Stimulated activated CD4-positive, alpha-beta T cell treated with anti-CD3 and anti-CD28 coated beads, Interleukin-12 subunit alpha, Interleukin-12 subunit beta, amount 100 ng/mL, for 48 hours (primary cell): ENCODE measurements at places on chromosomes 13 and 19.
A peak's percentile ranks its signal among the peaks of the same experiment; 100 is the strongest.

GRCh38 chr13:19645000-19645399 lies 11.5 kb downstream of the MPHOSPH8 start:
- no peak for DNase-seq

DNA sequence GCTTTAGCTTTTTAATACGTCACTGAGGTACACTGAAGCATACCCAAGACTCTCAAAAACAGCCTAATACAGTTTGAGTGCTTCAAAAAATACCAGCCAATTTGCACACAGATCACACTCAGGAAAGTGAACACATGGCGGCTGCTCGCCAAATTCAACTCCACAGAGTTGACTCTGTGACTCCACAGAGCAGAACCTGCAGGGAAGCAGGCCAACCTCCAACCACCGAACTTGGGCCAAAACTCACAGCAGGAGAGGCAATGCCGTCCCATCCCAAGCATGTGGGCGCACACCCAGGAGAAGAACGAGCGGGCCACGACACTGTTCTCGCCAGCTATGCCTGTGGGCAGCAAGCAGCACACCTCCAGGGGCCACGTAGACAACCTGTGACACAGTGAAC lies 21.1 kb downstream of the ELL start:
- DNase-seq = no peak

- peak; percentile 78 for DNase-seq
Observed at GRCh38 chr19:55088543-55089341, 13.1 kb downstream of the EPS8L1 start.

DNA sequence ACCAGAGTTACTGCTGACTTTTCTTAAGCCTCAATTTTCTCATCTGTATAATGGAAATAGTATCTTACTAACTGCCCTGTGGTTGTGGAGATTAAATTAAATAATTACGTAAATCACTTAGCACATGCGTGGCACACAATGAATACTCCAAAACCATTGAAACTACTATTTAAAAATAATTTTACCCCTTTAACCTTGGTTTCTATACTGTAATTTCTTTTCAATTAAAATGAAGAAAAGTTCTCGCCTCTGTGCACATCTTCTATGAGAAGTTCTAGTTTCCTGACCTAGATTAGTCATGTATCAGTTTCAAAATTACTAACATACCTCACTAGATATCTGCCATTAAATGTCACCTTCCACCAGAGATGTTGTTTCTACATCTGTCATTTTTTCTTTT lies 5.7 kb downstream of the SLITRK1 start:
- no peak for DNase-seq

GRCh38 chr19:11626252-11626651 lies 29.0 kb downstream of the ZNF627 start:
- DNase-seq = no peak

- no peak for DNase-seq
Observed at GRCh38 chr19:35882114-35882832, 13.9 kb downstream of the APLP1 start.

- no peak for DNase-seq
Observed at GRCh38 chr19:35313587-35313986, 15.4 kb upstream of the CD22 start.

DNA sequence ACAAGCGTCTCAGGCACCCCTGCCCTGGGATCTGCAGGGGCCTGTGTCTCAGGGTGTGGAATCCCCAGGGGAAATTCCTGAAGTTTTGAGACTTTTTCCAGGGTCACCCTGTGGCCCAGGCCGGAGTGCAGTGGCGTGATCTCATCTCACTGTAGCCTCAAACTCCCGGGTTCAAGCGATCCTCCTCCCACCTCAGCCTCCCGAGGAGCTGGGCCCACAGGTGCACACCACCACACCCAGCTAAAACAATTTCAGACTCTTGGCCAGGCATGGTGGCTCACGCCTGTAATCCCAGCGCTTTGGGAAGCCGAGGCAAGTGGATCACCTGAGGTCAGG lies 4.0 kb downstream of the CAPN12 start:
- DNase-seq = no peak

DNA sequence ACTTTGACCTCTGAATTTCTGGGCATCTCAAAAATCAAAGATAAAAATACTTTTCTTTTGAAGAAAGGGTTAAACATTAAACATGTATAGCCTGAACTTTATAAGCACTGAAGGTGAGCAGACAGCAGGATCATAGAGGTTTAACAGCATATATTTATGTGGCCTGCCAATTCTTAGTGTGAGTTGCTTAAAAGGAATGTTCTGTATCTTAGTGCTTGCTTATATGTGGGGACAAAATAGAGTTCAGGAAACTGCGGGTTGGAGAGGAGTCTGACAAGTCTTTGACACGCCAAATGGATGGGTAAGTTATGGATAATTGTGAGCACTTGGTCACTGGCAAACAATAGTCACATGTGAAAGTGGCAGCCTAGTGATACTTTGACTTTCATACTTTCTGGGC lies 1419.4 kb upstream of the SPRY2 start:
- no peak for DNase-seq

DNA sequence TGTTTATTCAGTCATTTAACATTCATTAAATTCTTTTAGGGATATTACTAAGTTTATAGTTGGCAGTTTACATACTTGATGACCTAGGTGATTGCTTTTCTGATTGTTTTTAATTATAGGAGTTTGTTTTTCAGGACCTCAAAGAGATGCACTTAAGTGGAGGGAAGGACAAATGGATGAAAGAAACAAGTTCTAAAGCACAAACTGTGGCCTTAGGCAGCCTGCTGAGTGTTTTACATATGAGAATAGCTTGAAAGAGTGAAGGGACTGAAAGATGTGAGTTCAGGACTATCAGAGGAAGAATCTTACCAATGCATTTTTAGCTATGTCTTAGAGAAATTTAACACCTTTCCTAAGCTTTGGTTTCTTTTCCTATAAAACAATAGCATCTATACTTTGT lies 402.6 kb downstream of the KLF12 start:
- no peak for DNase-seq

DNA sequence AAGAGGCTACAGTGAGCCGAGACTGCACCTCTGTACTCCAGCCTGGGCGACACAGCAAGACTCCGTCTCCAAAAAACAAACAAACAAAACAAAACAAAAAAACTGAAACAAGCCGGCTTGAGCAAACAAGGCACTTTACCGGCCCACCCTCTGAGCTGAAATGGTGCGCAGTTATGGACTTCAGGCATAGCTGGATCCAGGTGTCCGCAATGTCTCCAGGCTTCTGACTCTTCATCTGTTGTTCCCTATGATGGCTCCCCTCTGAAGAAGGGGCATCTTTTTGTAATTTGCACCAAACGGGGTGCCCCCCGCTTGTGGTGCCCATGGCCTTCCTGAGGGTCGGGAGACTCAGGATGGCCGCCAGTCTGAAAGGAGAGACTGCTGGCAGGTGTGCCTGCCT lies 6.2 kb downstream of the C2CD4C start:
- DNase-seq = no peak

GRCh38 chr13:24605923-24606372 lies 74.3 kb upstream of the ATP12A start:
- DNase-seq = no peak

- no peak for DNase-seq
Observed at GRCh38 chr19:955803-956765, 28.1 kb upstream of the WDR18 start.

DNA sequence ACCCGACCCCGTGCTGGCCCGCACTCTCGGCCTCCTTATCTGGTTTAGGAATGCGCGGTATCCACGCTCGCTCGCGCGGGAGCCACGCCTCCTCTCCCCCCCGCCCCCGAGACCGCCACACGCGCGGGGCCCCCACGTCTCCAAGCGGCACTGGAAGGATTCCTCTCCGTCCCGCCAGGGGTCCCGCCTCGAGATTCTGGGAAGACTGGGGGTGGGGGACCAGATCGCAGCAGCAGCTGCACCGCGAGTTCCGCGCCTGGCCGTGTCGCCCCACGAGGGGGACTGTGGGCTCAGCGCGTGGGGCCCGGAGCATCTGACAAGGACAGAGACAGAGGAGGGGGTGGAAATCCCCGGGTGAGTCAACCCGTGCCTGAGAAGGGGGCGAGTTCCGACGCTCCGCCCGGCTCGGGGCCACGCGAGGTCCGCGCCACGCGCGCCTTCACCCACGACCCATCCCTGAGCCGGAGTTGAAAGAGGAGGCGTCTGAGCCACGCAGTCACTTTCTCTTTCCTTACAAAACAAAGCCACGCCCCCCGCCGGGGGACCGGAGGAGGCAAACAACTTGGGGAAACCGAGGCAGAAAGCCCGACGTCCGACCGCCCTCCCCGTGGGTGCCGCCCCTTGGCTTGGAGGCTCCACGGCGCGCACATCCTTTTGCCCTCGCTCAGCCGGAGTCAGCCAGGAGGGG lies 814 bp downstream of the S1PR2 start:
- no peak for DNase-seq

- no peak for DNase-seq
Observed at GRCh38 chr19:4354897-4355296, 11.5 kb downstream of the MPND start.

- DNase-seq = no peak
Observed at GRCh38 chr13:77784515-77784914, 87.0 kb downstream of the SLAIN1 start.

DNA sequence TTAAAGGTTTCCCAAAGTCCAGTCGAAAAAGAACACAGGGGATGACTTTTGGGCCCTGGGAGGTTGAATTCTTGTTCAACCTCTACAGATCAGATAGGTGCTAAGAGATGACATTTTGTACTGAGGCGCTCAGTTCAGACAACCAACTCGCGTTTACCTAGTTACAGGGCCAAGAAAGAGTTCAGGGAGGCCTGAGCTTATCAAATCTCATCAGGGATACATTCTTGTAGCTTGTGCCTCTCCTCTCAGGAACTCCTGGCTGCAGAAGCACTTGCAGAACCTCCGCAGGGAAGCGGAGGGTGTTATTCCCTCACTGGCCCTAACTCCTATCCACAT lies 825 bp downstream of the ZNF776 start:
- no peak for DNase-seq

GRCh38 chr19:49570138-49570856 lies 10.1 kb downstream of the NOSIP start:
- no peak for DNase-seq

- no peak for DNase-seq
Observed at GRCh38 chr13:21047591-21048282, 13.6 kb downstream of the LATS2 start.

DNA sequence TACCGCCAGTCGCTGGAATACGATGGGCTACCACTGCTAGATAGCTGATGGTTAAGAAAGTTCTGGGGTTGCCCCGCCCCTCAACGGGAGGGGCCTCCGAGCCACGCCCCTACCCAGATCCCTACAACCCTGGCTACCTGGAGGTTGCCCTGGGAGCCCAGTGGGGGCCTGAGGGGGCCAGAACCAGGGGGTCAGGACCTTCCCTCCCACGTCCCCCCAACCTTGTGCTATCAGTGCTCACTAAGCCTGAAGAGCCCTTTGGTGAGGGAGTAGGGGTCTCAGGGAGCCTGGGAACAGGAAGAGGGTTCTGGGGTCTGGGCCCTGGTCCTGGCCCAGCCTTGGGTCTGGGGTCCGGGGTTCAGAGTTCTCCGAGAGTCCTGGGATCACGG lies 8.9 kb downstream of the OCEL1 start:
- DNase-seq = peak; percentile 34

GRCh38 chr13:111640006-111640405 lies 319.6 kb downstream of the TEX29 start:
- DNase-seq = no peak

DNA sequence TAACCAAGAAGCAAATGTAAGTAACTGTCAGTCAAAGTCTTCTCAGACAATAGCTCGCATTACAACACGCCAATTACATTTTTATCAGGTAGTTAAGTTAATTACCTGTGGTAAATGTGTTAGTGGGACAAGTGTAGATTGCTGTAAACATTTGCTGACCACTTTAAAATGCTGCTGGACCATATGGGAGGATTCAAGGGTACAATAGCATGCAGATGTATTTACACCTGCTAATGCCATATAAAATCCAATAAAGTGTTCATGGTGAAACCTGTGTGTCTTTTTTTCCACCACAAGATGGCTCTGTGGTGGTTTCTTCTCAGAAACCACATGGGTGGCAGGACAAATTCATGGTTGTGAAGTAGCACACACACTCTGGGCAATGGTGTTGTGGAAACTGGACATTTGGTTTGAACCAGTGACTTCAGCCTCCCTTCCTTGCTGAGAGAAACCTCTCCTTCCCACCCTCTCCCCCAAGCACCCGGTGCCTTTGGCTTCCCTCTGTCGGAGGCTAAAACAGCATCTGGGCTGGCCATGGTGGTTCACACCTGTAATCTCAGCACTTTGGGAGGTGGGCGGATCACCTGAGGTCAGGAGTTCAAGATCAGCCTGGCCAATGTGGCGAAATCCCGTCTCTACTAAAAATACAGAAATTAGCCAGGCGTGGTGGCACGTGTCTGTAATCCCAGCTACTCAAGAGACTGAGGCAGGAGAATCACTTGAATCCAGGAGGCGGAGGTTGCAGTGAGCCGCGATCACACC lies 18.1 kb upstream of the GTF3A start:
- DNase-seq = no peak

- no peak for DNase-seq
Observed at GRCh38 chr13:33402975-33403374, 117.4 kb upstream of the STARD13 start.

DNA sequence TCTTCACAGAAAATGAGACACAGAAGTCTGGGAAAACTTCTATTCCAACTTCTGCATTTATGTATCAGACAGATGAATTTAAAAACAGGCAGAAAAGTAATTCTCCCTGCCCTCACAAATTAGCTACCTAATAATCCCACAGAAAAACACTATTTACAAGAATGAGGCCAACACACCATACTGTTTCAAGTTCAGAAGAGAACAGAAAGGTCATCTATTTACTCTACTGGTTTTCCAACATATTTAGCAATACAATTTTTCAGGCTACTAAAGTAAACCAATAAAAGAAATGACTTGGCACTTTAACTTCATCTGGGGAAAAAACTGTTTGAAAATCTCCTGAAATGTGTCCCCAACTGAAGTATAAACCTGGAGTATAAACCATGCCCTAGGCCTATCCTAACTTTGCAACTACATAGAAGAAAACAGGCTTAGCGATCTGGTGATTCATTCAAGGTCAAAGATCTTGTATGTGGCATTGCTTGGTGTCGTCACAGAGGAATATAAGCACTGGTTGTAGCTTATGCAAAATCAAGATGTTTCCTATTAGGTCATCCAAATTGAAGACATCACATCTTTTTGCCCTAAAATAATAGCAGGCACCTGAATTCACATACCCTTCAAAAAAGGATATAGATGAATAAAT lies 20.1 kb upstream of the EBPL start:
- DNase-seq = no peak

- DNase-seq = no peak
Observed at GRCh38 chr19:46839752-46840497, 10.7 kb downstream of the AP2S1 start.

- DNase-seq = no peak
Observed at GRCh38 chr19:47486900-47487299, 2.9 kb upstream of the KPTN start.

- no peak for DNase-seq
Observed at GRCh38 chr19:53808710-53809125, 15.4 kb downstream of the NLRP12 start.

- DNase-seq = no peak
Observed at GRCh38 chr19:577439-578392, 5.3 kb downstream of the BSG start.

- DNase-seq = no peak
Observed at GRCh38 chr13:99908140-99908803, 63.3 kb downstream of the ZIC5 start.

GRCh38 chr19:55146078-55146704 lies 2.8 kb downstream of the TNNT1 start:
- no peak for DNase-seq

GRCh38 chr13:87953381-87953780 lies 282.2 kb downstream of the SLITRK5 start:
- no peak for DNase-seq
